Activated T-helper 17 cell treated with anti-CD3 and anti-CD28 coated beads, Interleukin-2, amount 50 U/mL, for 72 hours (primary cell): ENCODE measurements at places on chromosomes 2 and 18. TPM values are rescaled to one million over a fixed set of nuclear protein-coding genes. Genes with fewer than 3 reads are reported as not detected.

GRCh38 chr2:127637725-127638252 lies 8.2 kb upstream of the GPR17 start:
- no peak for ATAC-seq

GRCh38 chr18:75307530-75307929 lies 96.9 kb downstream of the TSHZ1 start:
- ATAC-seq, result no peak

DNA sequence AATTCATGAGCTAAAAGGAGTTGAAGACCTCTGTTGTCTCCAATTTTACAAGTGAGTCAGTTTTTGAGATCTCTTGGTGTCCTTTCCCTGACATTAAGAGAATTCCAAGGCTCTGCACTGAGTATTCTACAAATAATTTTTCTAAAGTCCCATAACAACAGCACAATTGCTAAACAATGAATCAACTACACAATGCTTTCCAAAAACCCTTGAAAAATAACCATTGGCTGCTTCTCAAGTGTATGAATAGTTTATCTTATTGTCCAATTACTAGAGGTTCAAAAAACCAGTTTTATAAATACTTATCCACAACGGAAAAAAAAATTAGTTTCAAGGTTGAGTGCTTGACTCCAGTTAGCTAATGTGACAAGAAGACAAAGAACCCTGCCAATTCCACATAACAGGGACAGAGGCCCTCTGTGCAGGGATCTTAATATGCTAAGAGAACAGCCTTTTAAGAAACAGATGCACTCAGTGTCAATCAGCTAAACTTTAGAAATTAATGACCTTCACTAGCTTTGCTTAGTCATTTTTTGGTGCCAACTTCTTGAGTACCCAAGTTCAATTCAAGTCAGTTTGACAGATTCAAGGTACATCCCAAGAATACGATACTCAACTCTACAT lies 266.6 kb upstream of the CYP26B1 start:
- ATAC-seq, result no peak

GRCh38 chr2:11807156-11808015 lies 61.0 kb downstream of the LPIN1 start:
- peak; percentile 92 for ATAC-seq

GRCh38 chr2:235950473-235950809 lies 217.7 kb downstream of the GBX2 start:
- no peak for ATAC-seq

DNA sequence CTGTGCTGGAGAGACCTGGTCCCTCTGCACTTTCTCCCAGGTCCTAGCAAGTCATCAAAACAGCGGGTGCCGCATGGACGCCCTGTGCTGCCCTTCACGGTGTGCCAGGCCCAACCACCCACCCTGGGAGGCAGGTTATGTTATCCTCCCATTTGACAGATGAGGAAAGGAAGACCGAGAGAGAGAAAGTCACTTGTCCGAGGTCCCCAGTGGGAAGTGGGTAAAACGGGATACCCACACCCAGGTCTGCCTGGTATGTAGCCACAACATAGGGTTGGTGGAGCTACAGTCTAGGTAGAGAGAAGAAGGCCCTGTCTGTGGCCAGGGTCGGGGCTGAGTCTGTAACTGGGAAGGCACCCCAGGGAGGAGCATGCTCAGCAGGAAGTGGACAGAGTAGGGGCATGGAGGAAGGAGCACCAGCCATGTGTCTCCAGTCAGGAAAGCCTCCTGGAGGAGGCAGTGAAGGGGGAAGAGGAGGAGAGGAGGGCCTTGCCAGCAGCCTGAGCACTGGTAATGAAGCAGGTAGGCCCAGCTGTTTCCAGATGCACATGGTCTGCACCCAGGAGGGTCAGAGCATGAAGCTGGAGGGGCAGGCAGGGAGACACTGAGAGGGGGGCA lies 98.4 kb downstream of the ZFP36L2 start:
- no peak for ATAC-seq

GRCh38 chr2:214995409-214995808 lies 143.0 kb downstream of the ABCA12 start:
- no peak for ATAC-seq

DNA sequence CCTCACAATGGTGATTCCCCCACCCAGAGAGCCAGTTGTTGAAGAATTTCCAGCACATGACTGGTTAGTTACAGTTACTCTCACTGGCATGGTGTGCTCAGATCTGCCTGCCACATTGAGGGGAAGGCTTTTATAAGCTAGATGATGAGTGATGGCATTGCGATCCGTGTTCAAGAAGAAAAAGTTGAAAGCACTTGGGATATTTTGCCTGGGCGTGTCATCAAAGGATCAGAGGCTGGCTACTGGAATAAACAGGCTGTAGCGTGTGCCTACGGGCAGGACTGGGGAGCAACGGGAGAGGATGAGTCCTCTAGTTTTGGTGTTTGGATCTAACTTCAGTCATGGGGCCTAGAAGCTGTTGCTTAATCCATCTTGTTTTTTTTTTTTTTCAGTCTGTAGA lies 175.0 kb downstream of the SETBP1 start:
- no peak for ATAC-seq

- ATAC-seq, result no peak
Observed at GRCh38 chr18:56955490-56955889, 191.4 kb upstream of the BOD1L2 start.

- ATAC-seq, result no peak
Observed at GRCh38 chr2:150051004-150051403, 436.5 kb downstream of the RND3 start.

The CHRNG gene
- not detected for total RNA-seq

The EMX1 gene
- total RNA-seq, result not detected
